NCI-H187 treated with DMSO at 0.1 percent for 48 hours (cell line): ENCODE measurements at places on chromosomes 11 and 22.

GRCh38 chr11:17635551-17635938 lies 83.8 kb upstream of the MYOD1 start:
- no peak for DNase-seq

DNA sequence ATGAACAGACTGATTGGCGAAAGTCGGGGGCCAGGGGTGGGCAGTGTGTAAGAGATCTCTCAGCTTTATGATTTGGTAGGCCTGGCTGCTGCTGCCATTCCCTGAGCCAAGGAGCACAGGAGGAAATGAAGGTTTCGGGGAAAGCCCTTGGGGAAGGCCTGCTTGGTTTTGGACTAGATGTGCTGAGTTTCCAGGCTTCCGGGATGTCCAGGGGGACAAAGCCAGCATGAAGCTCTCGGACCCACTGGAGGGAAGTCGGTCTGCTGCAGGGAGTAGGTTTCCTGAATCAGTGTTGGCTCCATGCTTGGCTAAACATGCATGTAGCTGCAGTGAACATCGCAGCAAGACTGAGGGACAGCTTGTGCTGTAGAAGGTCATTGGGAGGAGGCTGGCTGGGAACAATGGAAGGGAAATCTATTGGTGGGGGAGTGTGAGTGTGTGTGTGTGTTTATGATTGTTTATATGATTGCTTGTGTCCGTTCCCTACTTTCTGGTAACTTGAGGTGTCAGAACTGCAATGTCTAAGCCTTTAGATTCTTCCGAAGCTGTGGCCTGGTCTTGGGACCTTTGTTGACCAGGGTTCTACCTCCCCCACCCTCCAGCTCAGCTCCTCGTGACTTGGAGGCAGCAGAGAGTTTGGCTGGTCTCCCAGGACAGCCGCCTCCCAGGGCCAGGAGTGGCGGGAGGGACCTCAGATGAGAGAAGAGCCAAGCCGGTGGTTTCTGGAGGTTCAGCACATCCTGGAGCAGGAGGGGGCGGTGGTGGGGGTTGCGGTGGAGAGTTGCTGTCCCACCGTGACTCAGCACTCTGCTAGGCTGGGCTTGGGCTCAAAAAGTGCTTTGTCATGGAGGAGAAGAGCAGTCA lies 4.0 kb upstream of the FTH1 start:
- no peak for DNase-seq

DNA sequence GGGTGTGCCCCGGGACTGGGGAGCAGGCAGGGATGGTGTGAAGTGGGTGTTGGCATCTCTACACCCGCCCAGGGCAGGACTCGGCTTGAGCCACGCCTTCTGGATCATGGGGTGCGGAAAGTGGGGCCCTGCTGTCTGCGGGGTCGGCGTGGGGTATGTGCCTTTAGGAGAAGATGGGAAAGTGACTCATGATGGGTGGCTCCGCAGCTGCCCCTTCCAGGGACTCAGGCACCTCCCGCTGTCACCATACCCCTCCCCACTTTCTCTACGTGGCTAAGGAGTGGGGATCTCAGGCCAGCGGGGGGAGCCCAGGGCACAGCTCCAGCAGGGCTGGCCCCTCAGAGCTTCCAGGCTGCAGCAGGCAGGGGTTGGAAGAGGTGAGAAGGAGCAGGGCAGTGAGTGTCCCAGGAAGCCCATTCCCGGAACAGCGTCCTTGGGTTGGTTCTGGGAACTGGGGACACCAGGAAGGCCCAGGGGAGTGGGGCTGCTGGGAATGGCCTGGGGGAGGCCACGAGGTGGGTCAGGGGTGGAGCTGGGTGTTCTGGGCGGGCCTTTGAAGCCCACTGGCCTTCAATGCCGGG lies 102.9 kb upstream of the FGF3 start:
- DNase-seq, result no peak

- no peak for DNase-seq
Observed at GRCh38 chr22:26722159-26722558, 64.8 kb downstream of the MIAT start.

GRCh38 chr11:60130496-60130895 lies 42.0 kb downstream of the MS4A2 start:
- no peak for DNase-seq

DNA sequence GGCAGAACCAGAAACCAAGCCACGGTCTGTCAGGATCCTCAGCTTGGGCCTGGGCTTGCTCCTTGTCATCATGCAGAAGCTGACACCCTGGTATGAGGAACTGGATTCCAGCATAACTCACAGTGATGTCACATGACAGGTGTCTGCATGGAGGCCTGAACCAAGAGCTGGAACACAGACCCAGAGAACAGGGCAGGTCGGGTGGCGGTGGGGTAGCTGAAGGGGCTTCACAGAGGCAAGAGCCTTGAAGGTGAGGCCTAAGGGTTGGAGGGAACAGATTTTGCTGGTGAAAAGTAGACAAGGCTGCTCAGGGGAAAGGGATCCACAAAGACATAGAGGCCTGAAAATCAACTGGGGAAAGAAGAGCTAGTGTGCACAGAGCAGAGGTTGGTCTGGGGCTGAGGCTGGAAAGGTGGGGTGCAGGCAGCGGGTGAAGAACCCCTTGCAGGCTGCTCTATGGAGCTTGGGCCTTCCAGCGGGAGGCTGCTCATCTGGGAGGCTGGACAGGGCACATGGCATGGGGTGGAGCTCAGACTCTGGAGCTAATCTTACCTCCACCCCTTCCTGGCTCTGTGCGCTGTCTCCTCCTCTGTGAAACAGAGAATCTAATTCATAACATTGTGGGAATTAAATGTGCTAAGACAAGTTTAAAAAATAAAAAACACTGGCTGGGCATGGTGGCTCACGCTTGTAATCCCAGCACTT lies 18.4 kb upstream of the RPS3 start:
- no peak for DNase-seq

- no peak for DNase-seq
Observed at GRCh38 chr11:2259897-2260451, 10.4 kb downstream of the ASCL2 start.

DNA sequence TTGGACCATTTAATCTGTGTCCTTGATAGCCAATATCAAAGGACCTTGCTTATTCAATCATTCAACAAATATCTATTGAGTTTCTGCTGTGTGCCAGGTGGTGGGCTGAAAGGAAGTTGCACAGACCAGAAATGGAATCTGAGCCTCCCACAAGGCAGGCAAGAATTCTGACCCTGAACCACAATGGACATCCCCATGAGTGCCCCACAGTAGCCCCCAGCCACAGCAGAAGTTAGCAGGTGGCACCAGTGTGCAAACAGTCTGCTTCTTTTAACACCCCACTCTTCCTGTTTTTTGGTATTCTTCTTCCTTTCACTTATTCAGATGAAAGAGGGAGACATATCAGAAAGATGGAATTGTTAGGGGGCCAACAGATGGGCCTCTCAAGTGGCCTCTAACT lies 12.2 kb upstream of the SERPING1 start:
- no peak for DNase-seq

DNA sequence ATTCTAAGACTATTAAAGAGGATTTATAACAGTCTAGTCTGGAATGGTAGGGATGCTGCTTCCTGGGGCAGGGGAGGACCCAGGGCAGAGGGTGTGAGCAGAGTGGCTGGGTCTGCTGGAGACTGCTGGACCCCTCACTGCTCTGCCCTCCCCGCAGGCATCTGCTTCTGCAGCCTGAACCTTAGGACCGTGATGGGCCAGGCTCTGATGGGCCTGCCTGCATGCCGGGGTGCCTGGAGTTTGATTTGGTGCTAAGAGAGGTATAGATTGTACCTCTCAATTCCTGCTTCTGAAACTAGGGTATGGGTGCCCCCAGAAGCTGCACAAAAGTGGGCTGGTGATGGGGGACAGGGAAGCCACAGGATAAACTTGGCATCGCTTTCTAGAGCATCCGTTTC lies 54.9 kb downstream of the CD82 start:
- no peak for DNase-seq
